ENCODE measurements at places on chromosomes 1 and 21.

DNA sequence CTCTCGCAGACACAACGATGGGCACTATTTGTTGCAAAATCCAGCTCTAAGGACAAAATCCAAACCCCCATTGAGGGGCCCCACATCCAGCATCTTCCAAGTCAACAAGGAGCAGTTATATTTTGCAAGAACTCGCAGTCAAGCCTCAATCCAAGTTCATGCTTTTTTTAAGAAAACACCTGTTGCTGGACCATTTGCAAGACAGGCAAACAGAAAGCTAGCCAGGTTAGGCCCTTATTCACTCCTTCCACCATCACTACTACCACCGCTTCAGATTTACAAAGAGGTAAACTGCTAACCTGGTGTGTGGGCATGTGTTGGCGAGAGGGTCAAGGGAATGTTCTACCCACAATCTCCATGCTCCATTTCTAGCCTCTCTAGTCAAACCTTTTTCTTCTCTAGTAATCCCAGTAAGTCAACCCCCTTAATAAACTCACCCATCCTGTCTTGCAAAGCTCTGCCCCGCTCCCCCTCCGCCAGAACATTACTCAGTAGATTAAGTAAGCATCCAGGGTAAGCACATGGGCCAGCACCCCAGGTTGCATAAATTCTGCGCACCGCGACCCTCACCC is 703 bp downstream of the ERI3 start:
- DNase-seq, result no peak

DNA sequence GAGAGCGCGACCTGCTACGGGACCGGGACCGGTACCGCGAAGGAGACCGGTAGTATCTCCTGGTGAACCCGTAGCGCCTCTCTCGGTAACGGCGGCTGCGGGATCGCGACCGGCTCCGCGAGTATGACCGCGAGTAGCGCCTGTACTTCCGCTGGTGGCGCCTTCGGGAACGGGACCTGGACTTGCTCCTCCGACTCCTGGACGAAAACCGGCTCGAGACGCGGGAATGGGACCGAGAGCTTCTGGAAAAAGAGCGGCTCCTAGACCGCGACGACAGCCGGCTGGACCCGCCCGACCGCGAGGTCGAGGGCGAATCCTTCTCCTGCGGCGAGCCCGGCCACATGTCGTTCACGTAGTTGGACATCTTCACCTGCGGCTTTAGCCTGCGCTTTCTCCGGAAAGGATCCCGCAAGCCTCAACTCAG is 642 bp downstream of the RSRP1 start:
- DNase-seq, result no peak

DNA sequence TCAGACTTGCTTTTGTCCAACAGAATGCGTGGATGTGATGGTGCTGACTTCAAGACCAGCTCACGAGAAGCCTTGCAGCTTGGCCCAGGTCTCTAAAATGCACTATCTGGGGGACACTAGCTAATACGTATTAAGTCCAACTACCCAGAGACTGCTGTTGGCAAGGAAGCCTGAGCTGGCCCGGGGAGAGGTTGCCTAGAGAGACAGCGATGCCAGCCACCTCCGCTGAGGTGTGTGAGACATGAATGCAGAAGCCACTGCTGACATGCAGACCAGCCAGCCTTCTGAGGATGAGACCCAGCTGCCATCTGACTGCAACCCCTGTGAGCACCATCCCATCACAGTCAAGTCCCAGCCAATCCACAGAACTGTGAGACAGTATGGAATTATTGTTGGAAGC is 32.5 kb downstream of the THAP3 start:
- DNase-seq, result no peak

DNA sequence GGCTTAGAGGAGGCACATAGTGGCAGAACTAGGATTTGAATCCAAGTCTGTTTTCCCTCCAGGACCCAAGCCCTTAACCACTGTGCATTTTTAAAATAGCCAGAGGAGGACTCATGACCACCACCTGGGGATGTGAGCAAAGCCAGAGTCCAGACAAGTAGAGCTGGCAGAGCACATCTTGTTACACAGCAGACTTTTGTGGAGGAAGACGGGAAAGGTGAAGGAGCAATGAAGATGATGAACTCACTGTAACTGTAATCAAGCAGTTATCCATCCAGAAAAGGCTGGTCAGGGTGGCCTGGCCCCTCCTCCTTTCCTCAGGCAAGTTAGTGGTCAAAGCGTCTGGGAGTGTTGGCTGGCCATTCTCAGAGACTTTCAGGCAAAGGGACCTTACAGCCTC is 50.9 kb downstream of the SLC44A3 start:
- no peak for DNase-seq

- no peak for DNase-seq
Measured at GRCh38 chr1:36384542-36385409, 948 bp downstream of the STK40 start.

DNA sequence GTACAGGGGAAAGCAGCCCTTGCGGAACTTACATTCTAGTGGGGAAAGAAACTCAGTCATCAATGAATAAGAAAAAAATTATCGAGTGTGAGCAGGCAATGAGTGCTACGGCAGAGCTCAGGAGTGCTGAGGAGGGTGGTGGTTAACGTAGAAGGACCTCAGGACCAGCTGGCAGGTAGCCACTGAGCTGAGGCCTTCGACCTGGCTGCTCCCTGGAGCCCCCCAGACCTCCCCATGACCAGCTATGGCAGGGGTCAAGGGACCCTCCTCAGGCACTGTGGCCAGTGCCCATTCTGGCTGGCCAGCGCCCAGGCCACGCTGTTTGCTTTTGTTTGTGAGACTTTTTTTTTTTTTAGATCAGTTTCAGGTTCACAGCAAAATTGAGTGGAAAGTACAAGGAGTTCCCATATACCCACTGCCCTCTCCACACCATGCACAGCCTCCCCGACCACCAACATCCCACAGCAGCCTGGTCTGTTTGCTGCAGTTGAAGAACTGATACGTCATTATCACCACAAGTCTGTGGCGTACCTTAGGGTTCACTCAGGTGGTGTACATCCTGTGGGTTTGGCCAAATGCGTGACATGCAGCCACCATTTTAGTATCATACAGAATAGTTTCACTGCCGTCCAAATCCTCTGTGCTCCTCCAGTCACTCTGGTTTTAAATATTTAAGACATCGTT is 11.8 kb upstream of the TTC22 start:
- no peak for DNase-seq

- DNase-seq, result no peak
Measured at GRCh38 chr21:45533361-45533845, 8.8 kb downstream of the SLC19A1 start.

DNA sequence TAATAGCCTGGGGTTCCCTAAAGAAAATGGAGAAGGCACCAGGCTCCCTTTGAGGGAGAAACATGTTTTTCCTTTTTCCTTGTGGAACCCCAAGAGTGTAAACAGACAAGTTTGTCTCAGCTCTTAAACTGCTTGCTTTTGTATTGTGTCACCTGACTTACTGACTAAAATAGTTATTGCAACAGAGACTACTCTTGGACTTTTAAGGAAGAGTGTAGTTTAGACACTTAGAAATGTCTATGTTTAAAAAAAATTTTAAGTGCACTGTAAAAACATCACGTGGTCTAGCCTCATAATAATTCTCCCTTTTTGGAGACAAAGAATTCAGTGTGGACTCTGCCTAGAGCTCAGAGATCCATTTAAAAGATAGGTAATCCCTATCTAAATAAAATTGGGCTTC is 141.1 kb downstream of the TRIM33 start:
- DNase-seq, result no peak

GRCh38 chr1:211775170-211775569 is 55.4 kb downstream of the LPGAT1 start:
- DNase-seq, result no peak

DNA sequence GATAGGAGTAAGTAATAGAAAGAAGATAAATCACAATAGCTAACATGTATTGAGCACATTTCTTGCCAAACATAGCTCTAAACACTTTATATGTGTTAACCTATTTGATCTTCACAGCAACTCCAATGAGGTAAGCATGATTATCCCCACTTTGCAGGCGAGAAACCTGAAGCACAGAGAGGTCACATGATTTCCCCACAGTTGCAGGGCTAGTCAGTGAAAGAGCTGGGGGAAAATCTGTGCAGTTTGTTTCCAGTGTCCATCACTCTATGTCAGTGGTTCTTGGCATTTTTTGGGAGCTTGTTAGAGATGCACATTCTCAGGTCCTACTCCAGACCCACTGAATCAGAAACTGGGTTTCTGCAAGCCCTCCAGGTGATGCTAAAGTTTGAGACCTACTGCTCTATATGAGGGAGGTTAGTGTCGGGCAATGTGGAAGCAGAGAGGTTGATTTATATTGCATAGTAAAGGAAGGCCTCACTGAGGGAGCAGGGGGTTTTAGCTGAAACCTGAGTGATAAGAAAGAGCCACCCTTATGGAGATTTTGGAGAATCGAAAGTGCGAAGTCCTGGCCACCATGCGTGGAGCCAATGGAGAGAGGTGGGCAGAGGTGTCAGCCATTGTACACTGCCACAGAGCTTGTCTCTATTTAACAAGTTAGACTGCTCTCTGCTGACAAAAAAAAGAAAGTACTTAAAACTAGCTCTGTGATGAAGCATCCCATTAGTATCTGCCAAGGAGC is 20.9 kb downstream of the MCOLN3 start:
- no peak for DNase-seq

DNA sequence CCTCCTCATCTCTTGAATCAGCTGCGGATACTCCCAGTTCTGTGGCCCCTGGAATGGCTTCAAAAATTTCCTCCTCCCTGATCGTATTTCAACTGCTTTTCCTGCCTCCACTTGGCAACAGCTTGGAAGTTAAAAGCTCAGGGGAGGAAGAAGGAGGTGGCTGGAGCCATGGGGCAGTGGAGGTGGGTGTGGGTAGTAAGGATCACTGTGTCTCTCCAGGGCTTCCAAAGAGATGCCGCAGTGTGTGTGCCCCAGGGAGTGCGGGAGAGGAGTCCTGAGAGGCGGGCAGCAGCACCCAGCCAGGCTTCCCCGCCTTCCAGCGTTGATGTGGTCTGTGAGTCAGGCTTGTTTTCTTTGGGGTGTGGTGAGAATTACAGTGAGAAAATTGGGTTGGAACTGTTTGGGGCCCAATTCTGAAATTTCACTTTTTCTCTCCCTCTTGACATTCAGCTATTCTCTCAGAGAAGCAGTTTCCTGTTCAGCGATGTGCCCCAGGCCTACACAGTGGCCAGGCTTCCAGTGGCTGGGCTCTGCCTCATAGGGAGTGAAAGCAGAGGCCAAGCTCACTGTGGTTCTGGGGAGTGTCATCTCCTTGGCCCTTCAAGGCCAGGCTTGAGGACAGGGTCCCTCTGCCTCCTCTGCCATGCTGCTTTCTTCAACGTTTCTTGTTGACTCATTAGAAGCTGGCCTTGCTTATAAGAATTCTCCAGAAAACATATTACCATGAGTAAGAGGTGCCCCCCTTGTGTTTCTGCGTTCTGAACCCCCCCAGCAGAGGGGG is 69.0 kb downstream of the PGM1 start:
- DNase-seq, result peak; percentile 72

DNA sequence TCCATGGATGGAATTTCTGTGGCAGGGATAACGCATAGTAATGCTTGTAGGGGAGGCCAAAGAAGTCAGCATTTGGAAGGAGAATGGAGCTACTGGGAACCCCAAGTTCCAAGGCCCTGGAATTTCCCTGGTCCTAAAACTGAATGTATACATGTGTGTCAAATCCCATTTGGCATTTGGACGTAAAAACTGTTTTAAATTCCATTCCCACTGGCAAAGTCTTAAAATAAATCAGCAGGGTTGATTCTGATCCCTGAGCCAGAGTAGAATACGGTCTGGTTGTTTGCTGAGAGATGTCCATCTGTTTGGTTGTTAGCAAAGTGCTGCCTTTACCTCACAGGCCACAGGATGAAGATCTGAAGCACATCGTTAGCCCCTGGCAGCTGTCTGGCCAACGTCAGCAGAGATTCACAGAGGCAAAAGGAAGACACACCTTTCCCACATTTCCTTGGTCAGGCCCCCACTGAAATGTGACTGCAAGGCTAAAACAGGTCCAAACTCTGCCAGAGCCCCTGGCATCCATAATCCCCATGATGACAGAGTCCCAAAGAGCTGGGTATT is 62.2 kb downstream of the GORAB start:
- DNase-seq, result no peak

DNA sequence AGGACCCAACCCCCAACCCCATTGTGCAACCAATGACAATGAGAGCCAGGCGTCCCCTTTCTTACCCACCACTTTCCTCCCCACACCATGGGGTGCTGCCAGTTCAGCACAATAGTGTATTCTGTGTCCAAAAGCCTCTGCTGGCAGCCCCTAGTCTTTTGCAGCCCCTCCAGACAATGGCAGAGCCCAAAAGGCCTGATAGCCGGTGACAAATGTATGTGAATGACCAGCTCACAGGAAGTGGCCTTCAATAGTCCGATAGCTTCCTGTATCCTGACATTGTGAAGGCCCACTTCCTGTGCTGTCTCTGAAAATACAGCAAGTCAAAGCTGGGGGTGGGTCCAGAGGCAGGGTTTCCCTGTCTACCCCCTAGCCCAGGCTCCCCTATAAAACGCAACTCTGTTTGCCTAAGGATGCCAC is 16.6 kb downstream of the SMIM12 start:
- DNase-seq, result no peak

GRCh38 chr1:32266921-32267591 is 16.0 kb downstream of the LCK start:
- no peak for DNase-seq

GRCh38 chr1:196131691-196132090 is 476.5 kb downstream of the KCNT2 start:
- DNase-seq, result no peak

- no peak for DNase-seq
Measured at GRCh38 chr1:87588495-87588894, 259.8 kb downstream of the LMO4 start.

- peak; percentile 33 for DNase-seq
Measured at GRCh38 chr1:241423541-241424479, 66.8 kb upstream of the RGS7 start.

- DNase-seq, result no peak
Measured at GRCh38 chr1:222927031-222927430, 112.2 kb downstream of the DISP1 start.

DNA sequence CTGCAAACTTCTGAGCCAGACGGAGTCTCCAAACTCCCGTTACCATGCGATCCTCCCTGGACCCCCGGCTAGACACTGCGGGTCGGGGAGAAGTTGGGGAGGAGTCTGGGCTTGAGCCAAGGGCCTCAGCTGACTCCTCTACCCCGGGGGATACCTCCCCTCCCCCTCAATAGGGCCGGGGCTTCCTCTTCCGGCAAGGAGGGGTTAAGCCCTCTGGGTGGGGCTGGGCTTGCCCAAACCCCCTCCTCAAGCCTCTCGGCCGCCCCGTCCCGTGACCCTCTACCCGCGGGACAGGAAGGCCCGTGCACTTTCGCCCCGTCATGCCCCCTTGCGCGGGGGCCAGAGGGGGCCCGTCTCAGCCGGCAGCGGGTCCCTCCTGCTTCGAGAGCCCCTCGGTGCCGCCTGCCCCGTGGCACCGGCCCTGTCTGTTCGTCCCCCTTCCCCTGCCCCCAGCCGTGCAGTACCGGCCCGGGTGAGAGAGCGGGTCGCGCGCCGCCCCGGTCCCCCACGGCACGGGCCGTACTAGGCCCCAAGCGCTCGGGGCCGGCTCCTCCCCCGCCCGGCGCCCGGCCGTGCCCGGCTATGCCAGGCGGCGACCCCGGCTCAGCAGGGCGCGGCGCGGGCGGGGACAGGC is 652 bp downstream of the ARL8A start:
- DNase-seq, result no peak

DNA sequence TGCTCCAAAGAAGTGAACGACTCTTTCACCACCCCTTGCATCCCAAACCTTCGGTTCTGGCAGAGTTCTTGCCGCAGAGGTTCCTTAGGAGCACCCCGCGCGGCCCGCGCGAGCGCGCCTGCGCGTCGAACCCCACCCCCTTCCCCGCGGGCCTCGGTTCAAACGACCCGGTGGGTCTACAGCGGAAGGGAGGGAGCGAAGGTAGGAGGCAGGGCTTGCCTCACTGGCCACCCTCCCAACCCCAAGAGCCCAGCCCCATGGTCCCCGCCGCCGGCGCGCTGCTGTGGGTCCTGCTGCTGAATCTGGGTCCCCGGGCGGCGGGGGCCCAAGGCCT is at the start of gene C1orf56:
C1orf56 (plus strand) TSS at position 161 of the 334 bp plus-strand sequence; CDS start at position 258, 97 bp downstream.
- DNase-seq, result peak; percentile 80

Data from left kidney (tissue), 8 donors.